ENCODE measurements at places on chromosomes 7 and 10.

GRCh38 chr7:6344278-6344677 lies 71.9 kb upstream of the CYTH3 start:
- DNase-seq = no peak

DNA sequence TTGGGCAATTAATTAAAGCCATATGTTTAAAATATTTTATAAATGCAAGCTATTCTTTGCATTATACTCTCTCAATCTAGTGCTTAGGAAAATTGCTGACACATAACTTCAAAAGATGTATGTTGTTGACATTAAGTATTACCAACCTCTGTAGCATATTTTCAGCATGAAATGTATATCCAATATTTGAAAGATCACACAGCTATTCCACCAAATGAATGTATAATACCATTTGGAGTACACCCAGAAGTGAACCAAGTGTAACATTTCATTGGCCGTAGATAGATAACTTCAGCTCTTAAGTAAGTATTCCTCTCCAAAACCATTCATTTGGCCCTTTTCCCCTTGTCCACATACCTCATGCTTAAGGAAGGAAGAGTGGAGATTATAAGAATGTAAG lies 104.6 kb downstream of the HECTD2 start:
- no peak for DNase-seq

DNA sequence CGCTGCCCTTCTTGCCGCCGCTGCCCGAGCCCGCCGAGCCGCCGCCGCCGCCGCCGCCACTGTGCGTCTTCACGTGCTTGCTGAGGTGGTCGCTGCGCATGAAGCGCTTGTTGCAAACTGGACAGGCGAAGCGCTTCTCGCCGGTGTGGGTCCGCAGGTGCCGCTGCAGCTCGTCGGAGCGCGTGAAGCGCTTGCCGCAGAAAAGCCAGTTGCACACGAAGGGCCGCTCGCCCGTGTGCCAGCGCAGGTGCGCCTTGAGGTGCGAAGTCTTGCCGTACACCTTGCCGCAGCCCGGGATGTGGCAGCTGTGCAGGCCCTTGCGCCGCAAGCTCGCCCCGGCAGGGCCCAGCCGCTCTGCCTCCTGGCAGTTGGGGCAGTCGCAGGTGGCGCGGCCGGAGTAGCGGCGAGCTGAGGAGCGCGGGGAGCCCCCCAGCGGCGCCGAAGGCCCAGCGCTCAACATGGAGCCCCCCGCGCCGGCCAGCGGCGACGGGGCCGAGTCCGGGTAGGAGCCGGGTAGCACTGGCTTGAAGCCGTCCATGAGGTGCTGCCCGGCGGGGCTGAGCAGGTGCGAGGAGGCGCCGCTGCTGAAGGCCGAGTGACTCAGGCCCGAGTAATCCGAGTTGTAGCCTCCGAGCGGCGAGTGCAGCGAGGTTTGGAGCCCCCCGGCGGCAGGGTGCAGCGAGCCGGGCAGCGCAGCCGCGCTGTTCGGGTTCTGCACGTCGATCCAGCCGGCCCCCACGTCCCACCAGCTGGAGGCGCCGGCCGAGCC lies 2.1 kb downstream of the SP8 start:
- DNase-seq = no peak

- no peak for DNase-seq
These were observed 46.8 kb downstream of the DOCK4 start for GRCh38 chr7:112159351-112159750.

GRCh38 chr7:107506674-107507339 lies 37.0 kb downstream of the GPR22 start:
- no peak for DNase-seq

DNA sequence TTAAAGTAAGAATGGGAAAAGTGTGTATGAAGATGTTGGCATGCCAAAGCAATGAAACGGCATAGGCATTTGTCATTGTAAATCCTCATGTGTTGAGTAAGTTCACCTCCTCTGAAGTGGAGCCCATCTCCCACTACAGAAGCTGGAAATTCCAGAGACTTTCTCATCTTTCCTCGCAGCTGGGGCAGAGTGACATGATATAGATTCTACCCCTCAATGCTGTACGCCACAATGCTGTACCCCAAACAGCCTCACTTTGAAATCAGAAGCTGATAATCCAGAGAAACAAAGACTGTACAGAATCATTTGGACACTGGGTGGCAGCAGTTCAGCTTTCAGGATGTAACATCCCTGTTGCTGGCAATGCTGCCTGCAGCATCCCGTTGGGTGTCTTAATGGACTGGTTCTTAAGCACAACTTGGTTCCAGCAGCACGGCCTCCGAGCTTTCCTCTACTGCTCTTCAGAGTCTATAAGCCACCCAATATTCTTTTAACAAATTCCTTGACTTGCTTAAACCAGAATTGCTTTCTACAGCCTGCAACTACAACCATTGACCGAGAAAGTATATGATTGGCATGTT lies 18.8 kb downstream of the ZC3HAV1L start:
- DNase-seq = peak; percentile 47

DNA sequence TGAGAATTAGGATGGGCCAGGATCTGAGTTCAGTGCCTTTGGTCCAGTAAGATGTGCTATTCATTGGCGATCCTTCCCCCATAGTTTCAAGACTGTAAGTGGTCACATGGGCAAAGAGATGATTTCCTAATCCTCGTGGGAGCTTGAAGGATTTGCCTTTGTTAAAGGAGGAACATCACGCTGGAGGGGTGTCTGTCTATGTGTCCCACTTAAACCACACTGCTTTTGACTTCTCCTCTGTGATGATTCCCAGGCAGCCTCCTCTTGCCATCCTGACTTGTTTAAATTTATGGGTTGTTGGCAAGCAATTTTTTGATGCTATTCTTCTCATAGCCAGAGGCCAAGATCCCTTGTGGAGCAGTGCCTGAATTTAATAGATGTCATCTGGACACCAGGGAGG lies 154.0 kb downstream of the TCF7L2 start:
- DNase-seq = no peak

GRCh38 chr7:98212532-98213041 lies 1.3 kb downstream of the BHLHA15 start:
- no peak for DNase-seq

GRCh38 chr7:26619348-26619984 lies 244.9 kb downstream of the SKAP2 start:
- no peak for DNase-seq
